ENCODE measurements at places on chromosomes 16 and 17. TPM values are rescaled to one million over a fixed set of nuclear protein-coding genes. Genes with fewer than 3 reads are reported as not detected.

Gene SNX20
- polyA plus RNA-seq, result 2.7 TPM

- H3K36me3 ChIP-seq, result no peaks in the 10 kb centered on the region
- no peak overlapping the region for H3K4me3 ChIP-seq
- no peak overlapping the region for H3K27ac ChIP-seq
- no peaks in the 10 kb centered on the region for H3K27me3 ChIP-seq
These were observed 106.7 kb upstream of the SDK2 start for GRCh38 chr17:73750975-73751374.

DNA sequence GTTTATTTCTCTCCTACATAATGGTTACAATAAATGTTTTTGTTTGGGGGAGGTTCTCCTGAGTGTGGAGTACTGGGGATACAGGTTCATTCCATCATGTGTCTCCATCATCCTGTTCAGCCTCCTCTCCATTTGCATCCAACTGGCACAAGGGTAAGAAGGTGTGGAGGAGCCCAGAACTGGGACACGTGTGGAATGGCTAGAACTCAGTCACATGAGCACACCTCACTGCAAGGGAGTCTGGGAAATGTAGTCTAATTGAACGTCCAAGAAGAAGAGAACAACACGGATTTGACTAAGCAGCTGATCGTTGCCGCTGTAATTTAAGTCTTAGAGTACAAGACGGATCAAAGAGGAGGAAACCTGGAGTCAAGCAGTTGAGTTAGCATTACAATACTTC lies 6.1 kb downstream of the OR1A1 start:
- no peaks in the 10 kb centered on the region for H3K36me3 ChIP-seq
- H3K27ac ChIP-seq, result no peak overlapping the region
- H3K4me3 ChIP-seq, result no peak overlapping the region
- no peak for DNase-seq

DNA sequence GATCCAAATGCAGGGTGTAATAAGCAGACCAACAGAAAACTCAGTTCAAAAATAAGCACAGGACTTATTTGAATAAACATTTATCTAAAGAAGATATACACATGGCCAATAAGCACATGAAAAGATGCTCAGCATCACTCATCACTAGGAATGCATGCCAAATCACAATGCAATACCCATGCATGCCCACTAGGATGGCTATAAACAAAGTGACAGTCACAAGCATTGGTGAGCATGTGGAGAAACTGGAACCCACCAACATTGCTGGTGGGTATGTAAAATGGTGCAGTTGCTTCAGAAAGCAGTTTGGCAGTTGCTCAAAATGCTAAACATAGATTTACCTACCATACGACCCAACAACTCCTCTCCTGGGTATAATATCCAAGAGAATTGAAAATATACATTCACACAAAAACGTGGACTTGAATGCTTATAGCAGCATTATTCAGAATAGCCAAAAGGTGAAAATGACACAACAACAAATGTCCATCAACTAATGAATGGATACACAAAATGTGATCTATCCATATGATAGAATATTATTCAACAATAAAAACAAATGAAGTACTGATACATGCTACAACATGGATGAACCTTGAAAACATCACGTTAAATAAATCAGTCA lies 20.1 kb downstream of the UBE2O start:
- H3K27me3 ChIP-seq, result no peaks in the 10 kb centered on the region
- no peak for DNase-seq

- H3K27me3 ChIP-seq, result no peaks in the 10 kb centered on the region
- H3K4me3 ChIP-seq, result peak overlapping the region; percentile 33
- DNase-seq, result no peak
- H3K4me1 ChIP-seq, result peaks cover 8% of the 10 kb centered on the region
- H3K36me3 ChIP-seq, result no peaks in the 10 kb centered on the region
These were observed 32.1 kb upstream of the RPH3AL start for GRCh38 chr17:384622-385177.

GRCh38 chr16:58415003-58415402 lies 22.7 kb downstream of the GINS3 start:
- H3K36me3 ChIP-seq, result no peaks in the 10 kb centered on the region
- no peak overlapping the region for H3K4me3 ChIP-seq
- H3K27me3 ChIP-seq, result no peaks in the 10 kb centered on the region
- DNase-seq, result no peak
- H3K27ac ChIP-seq, result no peak overlapping the region

Gene DNASE1L2
- 0.69 TPM for polyA plus RNA-seq

Gene PLXDC1
- polyA plus RNA-seq, result 11.6 TPM

GRCh38 chr17:83174362-83175118 lies 95.1 kb downstream of the METRNL start:
- peak; percentile 50 for DNase-seq
- no peak overlapping the region for H3K27ac ChIP-seq
- no peaks in the 10 kb centered on the region for H3K27me3 ChIP-seq
- H3K4me1 ChIP-seq, result no peaks in the 10 kb centered on the region
- H3K4me3 ChIP-seq, result no peak overlapping the region

DNA sequence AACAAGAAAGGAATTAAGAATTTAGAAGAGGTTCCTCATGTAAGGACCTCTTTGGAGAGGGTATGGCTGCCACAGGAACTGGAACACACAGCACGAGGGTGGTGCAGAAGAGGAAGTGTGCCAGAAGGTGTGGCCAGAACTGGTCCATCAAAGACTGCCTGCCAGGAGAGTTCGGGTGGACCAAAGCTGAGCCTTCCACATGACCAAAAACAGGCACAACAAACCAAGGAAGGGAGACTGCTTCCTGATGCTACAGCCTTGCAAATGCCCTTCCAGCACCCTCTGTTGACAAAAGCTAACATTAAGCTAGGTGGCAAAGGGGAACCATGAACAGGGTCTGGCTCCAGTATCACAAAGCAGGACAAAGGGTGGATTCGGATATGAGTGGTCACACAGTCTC lies 125.8 kb upstream of the TMEM97 start:
- no peak for DNase-seq
- no peaks in the 10 kb centered on the region for H3K4me1 ChIP-seq
- no peaks in the 10 kb centered on the region for H3K27me3 ChIP-seq
- no peak overlapping the region for H3K27ac ChIP-seq
- H3K4me3 ChIP-seq, result no peak overlapping the region
- no peaks in the 10 kb centered on the region for H3K36me3 ChIP-seq

GRCh38 chr17:7383742-7384488 lies 3.0 kb downstream of the TNK1 start:
- DNase-seq, result no peak
- H3K4me1 ChIP-seq, result peaks cover 19% of the 10 kb centered on the region
- no peak overlapping the region for H3K27ac ChIP-seq
- no peaks in the 10 kb centered on the region for H3K27me3 ChIP-seq
- no peaks in the 10 kb centered on the region for H3K36me3 ChIP-seq
- H3K4me3 ChIP-seq, result peak overlapping the region; percentile 20

DNA sequence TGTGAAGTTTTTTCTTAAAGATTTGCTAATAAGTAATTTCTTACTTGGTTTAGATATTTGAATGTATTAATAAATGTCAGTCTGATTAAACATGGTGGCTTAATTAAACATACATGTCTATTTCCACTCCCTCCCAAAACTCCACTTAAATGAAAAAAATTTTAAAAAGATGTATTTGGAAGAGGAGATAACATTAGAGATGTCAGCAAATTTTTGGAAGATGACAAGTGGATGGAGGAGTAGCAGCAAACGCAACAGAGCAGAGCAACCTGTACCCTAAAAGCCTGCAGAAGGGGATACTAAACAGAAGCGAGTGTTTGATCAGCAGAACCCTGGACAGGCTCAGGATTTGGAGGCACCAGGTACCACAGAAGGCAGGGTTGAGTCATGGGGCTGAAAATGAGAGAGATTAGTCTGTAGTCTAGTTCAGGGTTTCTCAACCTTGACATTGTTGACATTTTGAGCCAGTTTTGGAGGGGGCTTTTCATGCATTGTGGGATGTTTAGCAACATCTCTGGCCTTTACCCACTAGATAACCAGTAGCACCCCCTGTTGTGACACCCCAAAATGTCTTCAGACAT lies 17.8 kb downstream of the LUC7L3 start:
- H3K4me1 ChIP-seq, result peaks cover 2% of the 10 kb centered on the region
- H3K36me3 ChIP-seq, result no peaks in the 10 kb centered on the region
- H3K27me3 ChIP-seq, result no peaks in the 10 kb centered on the region
- no peak for DNase-seq
- no peak overlapping the region for H3K27ac ChIP-seq
- H3K4me3 ChIP-seq, result no peak overlapping the region

Gene TOP2A
- polyA plus RNA-seq, result 3.3 TPM

Gene COG7
- 13.8 TPM for polyA plus RNA-seq

DNA sequence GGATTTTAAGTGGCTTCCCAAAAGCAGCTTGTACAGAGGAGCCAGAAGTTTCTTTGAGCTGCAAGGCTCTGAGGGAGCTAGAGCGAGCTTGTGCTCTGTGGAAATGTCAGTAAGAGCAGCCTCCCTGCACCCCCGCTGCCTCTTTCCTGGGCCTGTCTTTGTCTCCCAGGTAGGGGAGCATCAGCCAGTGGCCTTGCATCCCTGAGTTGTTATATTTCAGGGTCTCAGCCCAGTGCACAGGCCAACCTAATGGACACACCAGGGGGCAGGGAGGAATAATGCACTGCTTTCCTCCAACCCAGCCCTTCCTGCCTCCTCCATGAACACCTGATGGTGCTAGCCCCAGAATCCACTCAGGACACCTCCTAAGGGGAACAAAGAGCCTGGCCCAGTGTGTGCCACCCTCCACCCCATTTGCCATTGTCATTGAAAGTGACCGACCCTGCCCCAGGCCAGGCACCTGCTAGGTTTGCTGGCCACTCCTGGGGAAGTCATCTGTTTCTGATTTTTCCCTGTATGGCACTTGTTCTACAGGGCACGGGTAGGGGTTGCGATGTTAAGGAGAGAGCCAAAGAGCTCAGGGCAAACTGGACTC lies 6.3 kb downstream of the TPPP3 start:
- no peak for DNase-seq
- no peaks in the 10 kb centered on the region for H3K27me3 ChIP-seq
- no peaks in the 10 kb centered on the region for H3K4me1 ChIP-seq
- no peak overlapping the region for H3K27ac ChIP-seq
- no peak overlapping the region for H3K4me3 ChIP-seq

DNA sequence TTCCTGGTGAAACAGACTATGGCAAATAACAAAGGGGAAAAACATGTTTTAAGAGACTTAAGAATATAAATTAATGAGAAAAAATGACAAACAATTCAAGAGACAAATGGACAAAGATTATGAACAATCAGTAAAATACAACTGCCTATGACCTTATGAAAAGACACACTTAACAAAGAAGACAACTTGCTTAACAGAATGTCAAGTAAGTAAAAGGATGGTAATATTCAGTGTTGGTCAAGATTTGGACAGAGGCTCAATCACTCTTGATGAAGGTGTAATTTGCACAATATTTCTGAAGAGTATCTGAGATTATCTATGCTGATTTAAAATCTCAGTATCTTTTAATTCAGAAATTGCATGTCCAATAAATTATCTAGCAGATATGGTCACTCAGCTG lies 34.4 kb downstream of the CREBBP start:
- peaks cover 9% of the 10 kb centered on the region for H3K4me1 ChIP-seq
- H3K4me3 ChIP-seq, result no peak overlapping the region
- H3K36me3 ChIP-seq, result no peaks in the 10 kb centered on the region
- H3K27me3 ChIP-seq, result no peaks in the 10 kb centered on the region
- H3K27ac ChIP-seq, result no peak overlapping the region
- no peak for DNase-seq

- no peak overlapping the region for H3K27ac ChIP-seq
- no peaks in the 10 kb centered on the region for H3K27me3 ChIP-seq
- H3K4me1 ChIP-seq, result peaks cover 2% of the 10 kb centered on the region
- DNase-seq, result no peak
- H3K4me3 ChIP-seq, result no peak overlapping the region
These were observed 191.8 kb downstream of the MAP2K6 start for GRCh38 chr17:69606142-69606800.

- DNase-seq, result no peak
- H3K36me3 ChIP-seq, result no peaks in the 10 kb centered on the region
- H3K27ac ChIP-seq, result no peak overlapping the region
These were observed 36.5 kb upstream of the BCAS3 start for GRCh38 chr17:60641126-60641525.

- no peak overlapping the region for H3K4me3 ChIP-seq
- H3K27me3 ChIP-seq, result no peaks in the 10 kb centered on the region
- DNase-seq, result no peak
- peaks cover 6% of the 10 kb centered on the region for H3K4me1 ChIP-seq
- H3K36me3 ChIP-seq, result no peaks in the 10 kb centered on the region
These were observed 11.6 kb downstream of the IL34 start for GRCh38 chr16:70657956-70658355.

Gene PNMT
- polyA plus RNA-seq, result not detected

DNA sequence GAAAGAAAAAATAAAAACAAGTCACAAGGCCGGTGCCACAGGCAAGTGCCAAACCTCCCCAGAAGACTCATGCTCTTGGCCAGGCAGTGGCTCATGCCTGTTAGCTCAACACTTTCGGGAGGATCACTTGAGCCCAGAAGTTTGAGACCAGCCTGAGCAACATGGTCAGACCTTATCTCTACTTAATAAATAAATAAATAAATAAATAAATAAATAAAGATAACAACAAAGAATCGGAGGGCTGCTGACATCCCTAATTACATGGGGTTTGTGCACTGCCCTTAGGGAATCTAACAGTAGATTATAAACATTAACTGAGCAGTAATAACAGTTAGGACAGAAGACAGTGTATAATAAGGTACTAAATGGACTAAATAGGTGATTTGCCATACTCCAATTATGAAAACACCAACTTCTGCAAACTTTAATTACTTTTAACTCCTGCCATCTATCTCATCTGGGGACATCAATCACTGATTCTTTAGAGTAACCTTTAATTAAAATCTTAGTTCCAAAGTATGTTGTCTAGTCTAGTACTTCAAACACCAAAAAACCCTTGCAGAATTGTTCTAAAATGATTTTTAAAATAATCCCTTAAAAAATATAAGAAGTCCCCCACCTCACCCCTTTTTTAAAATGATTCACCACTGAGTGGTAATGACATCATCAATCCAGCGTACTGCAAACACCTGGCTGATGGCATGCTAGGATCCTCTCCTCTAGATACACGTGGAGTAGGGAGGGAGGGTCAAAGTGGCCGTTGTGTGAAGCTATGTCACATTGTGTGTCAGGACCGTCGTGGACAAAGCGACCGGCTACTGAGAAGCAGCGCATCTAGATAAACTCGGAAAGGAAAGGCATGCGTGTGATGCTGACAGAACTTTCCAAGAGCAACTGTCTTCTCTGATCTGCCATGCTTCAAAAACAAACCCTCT lies 28.5 kb downstream of the CYTH1 start:
- H3K27ac ChIP-seq, result no peak overlapping the region
- H3K27me3 ChIP-seq, result no peaks in the 10 kb centered on the region
- no peaks in the 10 kb centered on the region for H3K36me3 ChIP-seq
- DNase-seq, result no peak
- H3K4me3 ChIP-seq, result no peak overlapping the region

Gene KRTAP2-1
- polyA plus RNA-seq, result not detected

Measured in ovary (tissue), 10 donors.